ENCODE measurements at places on chromosomes 16 and 17.

DNA sequence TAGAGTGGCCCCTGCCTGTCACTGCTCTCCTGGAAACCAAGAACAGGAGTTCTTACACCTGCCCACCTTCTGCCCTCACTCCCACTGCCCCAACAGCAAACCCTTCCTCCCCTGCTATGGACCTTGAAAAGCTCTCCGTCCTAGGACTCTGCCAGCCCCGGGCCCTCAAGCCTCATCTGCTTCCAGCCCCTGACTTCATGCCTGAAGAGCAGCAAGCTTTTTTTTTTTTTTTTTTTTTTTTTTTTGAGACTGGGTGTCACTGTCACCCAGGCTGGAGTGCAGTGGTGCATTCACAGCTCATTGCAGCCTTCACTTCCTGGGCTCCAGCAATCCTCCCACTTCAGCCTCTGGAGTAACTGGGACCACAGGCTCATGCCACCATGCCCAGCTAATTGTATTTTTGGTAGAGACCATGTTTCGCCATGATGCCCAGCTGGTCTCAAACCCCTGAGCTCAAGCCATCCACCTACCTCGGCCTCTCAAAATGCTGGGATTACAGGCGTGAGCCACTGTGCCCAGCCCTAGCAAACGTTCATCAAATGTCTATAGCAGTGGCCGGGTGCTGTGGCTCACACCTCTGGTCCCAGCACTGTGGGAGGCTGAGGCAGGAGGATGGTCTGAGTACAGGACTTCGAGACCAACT is 16.9 kb downstream of the CARHSP1 start:
- DNase-seq: no peak

DNA sequence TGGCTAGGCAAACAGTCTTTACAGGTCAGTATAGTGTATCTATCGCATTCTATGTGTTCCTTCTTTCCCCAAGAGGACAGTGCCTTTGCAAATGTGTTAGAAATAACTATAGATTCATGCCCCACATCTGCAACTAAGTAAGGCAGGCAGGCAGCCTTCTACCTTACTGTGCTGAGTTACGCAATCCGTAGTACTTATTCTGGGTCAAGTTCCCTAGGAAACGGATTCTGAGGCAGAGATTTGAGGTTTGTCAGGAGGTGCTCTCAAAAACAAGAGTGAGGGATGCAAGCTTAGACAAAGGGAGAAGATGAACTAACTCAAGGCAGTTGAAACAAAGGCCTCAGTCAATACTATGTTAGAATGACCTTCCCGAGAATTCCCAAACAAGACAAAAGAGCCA is 12.7 kb upstream of the ANKFY1 start:
- DNase-seq: no peak

DNA sequence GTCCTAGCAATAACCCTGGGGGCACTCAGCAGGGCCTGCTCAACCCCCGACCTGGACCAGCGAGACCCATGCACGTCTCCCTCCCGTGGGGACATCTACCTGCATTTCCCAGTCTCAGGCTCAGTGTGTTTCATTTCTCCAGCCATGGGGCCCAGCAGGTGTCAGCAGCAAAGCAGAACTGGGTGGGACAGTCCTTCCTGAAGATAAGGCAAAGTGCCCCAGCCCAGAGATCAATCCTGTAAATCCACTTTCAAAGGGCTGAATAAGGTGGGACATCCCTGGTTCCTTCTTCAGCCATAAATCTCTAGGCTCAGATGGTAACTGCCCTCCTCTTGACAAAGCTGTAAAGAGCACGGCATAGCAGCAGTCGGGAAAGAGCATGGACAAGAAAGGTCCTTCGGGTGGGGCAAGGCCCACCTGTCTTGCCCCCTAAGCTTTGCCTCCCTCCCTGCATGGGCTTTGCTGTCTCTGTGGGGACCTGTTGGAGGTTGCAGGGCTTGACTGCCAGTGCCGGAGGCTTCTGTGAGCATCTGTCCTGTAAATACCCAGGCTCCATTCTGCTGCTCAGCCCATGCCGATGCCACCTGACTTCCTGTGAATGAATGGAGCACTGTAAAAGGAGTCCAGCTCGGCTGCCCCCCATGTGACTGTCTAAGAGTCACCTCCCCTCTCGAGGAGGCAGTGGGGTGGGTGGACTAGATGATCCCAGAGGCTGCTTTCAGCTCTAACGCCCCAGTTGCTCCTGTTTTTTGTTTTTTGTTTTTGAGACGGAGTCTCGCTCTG is 84.8 kb upstream of the TBC1D3K start:
- no peak for DNase-seq

DNA sequence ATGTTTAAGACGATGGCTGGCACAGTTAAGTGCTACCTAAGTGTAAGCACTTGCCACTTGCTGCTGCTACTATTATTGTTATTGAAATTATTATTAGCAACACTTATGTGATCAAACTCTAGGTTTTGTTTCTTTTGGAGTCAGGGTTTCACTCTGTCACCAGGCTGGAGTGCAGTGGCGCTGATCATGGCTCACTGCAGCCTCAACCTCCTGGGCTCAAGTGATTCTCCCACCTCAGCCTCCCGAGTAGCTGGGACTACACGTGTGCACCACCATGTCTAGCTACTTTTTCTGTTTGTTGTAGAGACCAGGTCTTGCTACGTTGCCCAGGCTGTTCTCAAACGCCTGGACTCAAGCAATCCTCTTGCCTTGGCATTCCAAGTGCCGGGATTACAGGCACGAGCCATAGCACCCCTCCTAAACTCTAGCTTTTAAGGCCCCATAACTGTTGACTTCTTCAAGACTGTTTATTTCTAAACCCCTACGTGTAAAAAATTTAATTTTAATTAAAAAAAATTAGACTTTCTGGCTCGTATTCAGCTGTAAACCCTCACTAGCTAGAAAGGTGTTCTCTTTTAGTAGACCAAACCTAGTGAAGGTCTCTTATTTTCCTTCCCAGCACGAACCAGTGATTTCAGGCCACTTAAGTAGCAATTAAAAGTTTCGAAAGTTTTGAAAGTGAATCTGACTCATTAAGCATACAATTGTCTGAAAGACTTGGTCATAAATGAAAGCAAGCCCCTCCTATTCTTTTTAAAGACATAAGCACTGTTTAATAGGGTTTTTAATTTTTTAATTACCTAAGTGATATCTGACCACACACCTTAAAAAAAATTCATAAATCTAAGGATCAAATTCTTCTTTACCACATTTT is 11.7 kb upstream of the SCNN1B start:
- no peak for DNase-seq

GRCh38 chr17:40063901-40064531 is 1.3 kb downstream of the THRA start:
- no peak for DNase-seq

DNA sequence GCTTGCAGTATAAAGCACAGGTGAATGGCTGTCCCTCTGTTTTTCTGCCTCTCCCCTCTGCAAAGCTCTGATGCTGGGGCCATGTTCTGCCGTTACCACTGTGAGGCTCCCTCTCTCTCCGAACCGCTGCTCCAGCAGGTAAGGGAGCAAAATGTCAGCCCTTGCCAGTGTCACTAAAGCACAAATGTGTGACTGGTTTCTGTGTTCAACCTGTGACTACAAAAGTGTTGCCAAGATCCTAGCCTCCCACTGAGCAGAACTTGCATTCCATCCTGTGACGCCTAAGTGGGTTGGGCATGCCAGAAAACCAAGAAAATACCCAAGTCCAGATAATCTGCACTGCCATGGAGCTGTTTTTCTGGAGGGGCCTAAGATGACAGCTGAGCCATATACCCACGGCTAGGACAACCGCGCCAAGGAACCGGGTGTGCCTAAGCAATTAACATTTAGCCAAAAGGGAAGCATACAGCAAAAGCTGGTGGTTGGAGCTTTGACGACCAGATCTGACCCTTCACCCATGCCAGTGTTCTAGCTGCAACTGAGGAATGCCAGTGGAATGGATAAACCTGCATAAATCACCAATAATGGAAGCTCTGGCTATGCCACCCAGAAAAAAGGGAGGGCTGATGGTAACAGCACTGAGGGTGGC is 35.0 kb downstream of the PSME3IP1 start:
- DNase-seq: no peak

- no peak for DNase-seq
These were observed 17.0 kb downstream of the ENPP7 start for GRCh38 chr17:79747508-79748294.

DNA sequence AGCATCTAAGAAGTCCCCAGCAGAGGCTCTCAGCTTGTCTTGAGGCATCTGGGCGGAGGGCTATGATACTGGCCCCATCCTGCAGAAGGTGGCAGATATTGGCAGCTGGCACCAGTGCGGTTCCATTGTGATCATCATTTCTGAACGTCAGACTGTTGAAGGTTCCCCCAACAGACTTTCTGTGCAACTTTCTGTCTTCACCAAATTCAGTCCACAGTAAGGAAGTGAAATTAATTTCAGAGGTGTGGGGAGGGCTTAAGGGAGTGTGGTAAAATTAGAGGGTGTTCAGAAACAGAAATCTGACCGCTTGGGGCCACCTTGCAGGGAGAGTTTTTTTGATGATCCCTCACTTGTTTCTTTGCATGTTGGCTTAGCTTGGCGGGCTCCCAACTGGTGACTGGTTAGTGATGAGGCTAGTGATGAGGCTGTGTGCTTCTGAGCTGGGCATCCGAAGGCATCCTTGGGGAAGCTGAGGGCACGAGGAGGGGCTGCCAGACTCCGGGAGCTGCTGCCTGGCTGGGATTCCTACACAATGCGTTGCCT is at the start of gene CIITA:
Gene CIITA (plus strand): TSS at position 404 of the 543 bp plus-strand sequence. CDS start 129 bp downstream, at position 533.
- DNase-seq: peak; percentile 71

GRCh38 chr16:21001262-21001661 is 100.7 kb downstream of the LYRM1 start:
- no peak for DNase-seq

DNA sequence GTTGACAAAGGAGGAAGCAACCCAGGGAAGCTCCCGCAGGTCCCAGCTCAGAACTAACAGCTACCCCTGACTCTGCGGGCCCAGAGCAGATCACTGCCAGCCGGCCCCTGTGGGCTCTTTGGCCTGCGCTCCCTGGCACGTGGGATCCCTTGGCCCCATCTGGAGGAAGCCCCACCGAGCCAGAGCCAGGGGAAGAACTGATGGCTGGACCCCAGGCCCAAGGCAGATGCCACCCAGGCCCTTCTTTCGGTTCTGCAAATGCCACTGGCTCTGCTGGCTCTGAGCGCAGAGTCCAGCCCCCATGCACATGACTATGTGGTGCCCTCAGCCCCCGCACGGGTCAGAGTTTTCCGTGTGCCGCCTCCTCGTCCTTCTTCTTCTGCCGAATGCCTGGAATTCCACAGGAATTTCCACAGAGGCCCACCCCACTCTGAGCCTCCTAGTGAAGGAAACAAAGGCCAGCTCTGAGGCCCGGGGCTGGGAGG is 35.8 kb upstream of the SNN start:
- peak; percentile 80 for DNase-seq

DNA sequence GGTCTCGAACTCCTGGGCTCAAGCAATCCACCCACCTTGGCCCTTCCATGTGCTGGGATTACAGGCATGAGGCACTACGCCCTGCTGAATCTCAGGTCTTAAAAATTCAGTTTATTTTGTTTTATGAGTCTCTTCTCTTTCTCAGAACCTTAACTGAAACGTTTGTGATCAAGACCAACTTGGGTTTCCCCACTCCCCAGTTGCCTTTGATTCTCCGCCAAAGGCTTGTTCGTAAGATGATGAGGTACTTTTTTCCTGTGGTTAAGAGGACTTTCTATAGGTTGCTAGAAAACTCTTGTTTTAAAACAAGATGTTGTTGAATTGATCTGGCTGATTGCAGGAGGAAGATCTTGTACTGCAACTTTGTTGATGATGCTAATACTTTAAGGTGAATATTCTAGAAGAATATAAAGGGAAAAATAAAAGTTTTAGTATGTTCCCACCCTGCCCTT is 11.7 kb downstream of the ABCC1 start:
- no peak for DNase-seq

DNA sequence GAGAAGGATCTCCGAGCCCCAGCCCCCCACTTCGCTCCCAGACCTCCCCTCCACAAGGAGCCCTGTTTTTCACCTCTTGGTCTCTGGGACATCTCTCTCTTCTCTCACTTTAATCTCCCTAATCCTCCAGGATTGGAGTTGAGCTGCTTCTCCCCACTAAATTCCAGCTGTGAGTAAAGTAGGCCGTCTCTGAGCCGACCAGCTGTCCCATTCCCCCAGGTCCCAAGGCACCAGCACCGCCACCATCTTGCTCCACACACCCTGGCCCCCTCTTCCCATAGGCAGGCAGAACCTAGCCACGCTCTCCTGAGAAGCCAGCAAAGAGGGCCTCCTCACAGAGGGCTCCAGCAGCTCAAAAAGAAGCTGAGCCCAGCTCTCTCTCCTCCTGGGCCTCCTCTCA is 878 bp downstream of the DLG4 start:
- DNase-seq: no peak

DNA sequence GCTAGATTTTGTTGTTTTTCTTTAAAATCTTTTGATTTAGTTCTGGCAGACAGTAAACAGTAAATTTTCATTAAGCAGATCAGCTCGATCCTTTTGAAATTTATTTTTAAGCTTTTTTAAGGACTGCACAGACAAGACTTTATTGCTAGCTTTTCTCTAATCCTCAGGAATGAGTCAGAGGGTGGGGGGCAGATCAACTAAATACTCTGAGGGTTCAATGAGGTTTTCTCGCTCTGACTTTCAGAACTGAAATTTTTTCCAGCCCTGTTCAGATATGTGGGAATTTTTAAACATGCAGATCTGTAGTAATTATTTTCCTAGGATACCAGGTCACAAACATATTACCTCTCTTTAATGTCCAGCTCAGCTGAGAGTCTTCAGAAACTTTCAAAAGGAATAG is 977.2 kb downstream of the CDH11 start:
- DNase-seq: peak; percentile 25

GRCh38 chr17:78013683-78014467 is 55.4 kb downstream of the TNRC6C start:
- DNase-seq: peak; percentile 70

GRCh38 chr17:21549107-21549687 is 143.1 kb upstream of the KCNJ18 start:
- DNase-seq: no peak

- DNase-seq: no peak
These were observed 504 bp upstream of the GOSR1 start for GRCh38 chr17:30476726-30477082.

DNA sequence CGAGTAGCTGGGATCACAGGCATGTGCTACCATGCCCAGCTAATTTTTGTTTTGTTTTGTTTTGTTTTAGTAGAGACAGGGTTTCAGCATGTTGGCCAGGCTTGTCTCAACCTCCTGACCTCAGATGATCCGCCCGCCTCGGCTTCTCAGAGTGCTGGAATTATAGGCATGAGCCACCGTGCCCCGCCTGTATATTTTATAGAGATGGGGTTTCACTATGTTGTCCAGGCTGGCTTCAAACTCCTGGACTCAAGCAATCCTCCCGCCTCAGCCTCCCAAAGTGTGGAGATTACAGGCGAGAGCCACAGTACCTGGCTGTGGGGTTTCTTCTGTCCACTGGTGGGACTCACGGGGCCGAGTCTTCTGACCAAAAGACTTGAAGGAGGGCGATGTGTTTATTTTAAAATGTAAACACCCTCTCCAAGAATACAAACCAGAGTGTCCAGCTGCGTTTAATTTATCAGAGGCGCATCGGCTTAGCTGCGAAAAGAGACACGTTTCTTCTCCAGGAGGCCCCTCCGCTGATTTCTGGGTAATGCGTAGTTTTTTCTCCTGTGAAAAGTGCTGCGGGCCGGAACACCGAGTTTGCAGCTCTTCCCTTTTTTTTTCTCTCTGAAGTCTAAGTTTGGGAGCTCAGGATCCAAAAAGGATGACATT is 86.9 kb upstream of the CIBAR2 start:
- DNase-seq: no peak

GRCh38 chr17:53749178-53749577 is 73.5 kb upstream of the KIF2B start:
- no peak for DNase-seq

Data from AG20443 (cell line).